Foreskin keratinocyte (primary cell): ENCODE measurements at places on chromosomes 2 and 18. TPM values are rescaled to one million over a fixed set of nuclear protein-coding genes. Genes with fewer than 3 reads are reported as not detected.

GRCh38 chr2:227363756-227364155 is 15.3 kb downstream of the TM4SF20 start:
- DNase-seq = no peak

DNA sequence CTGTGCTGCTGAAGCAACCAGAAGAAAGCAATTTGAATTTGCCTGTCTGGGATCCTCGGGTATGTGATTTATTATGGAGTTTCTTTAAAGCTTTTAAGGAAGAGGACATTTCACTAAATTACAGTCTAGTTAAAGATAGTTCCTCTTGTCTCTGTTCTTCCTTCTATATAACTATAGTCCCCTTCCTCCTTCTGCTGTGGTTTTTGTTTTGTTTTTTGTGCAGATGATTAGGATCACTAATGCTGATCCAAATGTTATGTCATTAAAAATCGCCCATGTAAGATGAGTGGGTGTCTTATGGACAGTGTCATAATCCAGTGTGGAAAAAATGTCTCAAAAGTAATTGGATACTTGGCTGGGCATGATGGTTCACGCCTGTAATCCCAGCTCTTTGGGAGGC is 24.7 kb downstream of the PAPOLG start:
- no peak for DNase-seq

Gene RUFY4
- not detected in 2 replicates for total RNA-seq

Gene INPP5D
- total RNA-seq = 21.8 and 25.5 TPM in 2 replicates

Gene MC4R
- not detected in 2 replicates for total RNA-seq

Gene PIAS2
- total RNA-seq = 11.9 and 12.3 TPM in 2 replicates
